Esophagus squamous epithelium (tissue), 5 donors: ENCODE measurements at places on chromosomes 7 and 10.

- no peak for DNase-seq
Measured at GRCh38 chr7:47755248-47755647, 173.3 kb upstream of the TNS3 start.

GRCh38 chr10:31751051-31751737 is 177.4 kb downstream of the ARHGAP12 start:
- DNase-seq, result no peak

GRCh38 chr10:71745664-71746250 is 26.2 kb upstream of the C10orf105 start:
- DNase-seq, result no peak

- DNase-seq, result no peak
Measured at GRCh38 chr7:99041526-99041925, 102.4 kb downstream of the SMURF1 start.

GRCh38 chr7:23334482-23335056 is 35.4 kb downstream of the MALSU1 start:
- DNase-seq, result no peak

- DNase-seq, result no peak
Measured at GRCh38 chr7:51601461-51601860, 284.9 kb upstream of the COBL start.

GRCh38 chr10:124719213-124719851 is 24.8 kb downstream of the FAM53B start:
- DNase-seq, result peak; percentile 26

DNA sequence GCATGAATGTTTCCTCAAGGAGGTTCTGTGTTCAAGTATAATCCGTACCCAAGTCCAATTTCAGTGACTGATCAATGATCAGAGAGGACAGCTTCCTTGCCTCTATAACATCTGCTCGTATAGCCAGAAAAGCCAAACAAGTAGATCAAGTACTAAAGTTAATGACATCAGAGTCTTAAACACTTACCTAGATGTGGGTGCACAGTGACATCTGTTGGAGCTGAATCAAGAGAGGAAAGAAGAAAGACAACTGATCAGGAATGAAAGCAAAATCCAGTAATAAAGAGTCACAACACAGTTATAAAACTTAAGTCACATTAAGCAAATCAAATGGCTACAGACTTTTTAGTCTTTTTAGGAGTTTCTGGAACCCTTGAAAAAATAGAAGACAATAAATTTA is 236.5 kb downstream of the RELN start:
- no peak for DNase-seq
